Lung (tissue), 17 donors: ENCODE measurements at places on chromosomes 1 and 21. TPM values are rescaled to one million over a fixed set of nuclear protein-coding genes. Genes with fewer than 3 reads are reported as not detected.

GRCh38 chr1:243938208-243938607 is 88.2 kb upstream of the AKT3 start:
- no peak for DNase-seq

DNA sequence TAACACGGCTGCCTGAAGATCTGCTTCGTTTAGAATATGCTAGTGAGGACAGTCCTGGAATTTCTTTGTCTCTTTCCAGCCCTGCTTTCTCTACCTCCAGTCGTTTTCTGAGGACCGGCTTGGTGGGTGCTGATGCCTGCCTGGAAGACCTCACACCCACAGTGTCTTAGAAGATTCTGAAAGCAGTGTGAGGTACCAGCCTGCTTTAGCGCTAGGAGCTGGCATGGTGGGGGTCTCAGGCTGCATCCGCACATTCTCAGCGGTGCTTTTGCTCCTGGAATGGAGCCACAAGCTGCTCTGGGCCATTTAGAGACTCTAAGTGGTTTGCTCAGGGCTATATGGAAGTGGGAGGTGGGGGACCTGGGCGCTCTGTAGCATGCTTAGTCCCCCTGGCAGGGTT is 61.4 kb downstream of the CD247 start:
- DNase-seq = no peak

DNA sequence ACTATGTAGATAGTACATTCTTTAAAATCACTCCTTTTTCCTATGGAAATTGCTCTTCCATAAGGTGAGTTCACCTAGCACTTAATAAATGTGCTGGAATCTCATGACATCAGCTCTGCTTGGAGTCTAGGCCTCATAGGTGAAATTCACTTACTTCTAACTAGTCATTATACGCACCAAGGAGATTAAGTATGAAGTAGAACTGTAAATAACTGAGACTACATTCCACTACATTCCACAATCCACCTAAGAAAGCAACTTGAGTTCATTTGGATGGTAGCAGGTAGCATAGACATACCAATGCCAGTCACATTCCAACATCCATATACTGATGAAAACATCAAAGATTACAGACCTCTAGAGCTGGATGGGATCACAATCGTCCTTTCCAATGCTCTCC is 64.3 kb downstream of the NIBAN1 start:
- no peak for DNase-seq

- no peak for DNase-seq
Observed at GRCh38 chr1:23574265-23574754, 15.0 kb upstream of the ID3 start.

- peak; percentile 28 for DNase-seq
Observed at GRCh38 chr1:160630523-160631451, 16.1 kb downstream of the SLAMF1 start.

DNA sequence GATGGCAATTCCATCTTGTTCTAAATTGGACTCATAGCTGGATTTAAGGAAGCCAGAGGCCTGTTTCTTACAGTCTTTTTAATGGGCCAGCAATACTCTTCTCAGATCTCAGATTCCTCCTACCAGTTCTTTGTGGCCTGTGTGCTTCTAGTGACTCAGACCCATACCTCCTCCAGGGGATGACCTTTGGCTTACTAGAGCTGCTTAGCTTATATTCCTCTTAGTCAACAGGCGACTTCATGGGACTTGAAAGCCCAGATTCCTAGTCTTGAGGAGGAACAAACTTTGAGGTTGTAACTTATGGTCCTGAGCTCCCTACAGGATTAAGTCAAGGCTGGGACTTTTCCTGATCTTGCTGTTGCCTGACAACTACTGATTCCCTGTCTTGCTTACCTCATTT is 12.4 kb upstream of the PAPPA2 start:
- no peak for DNase-seq

- DNase-seq = no peak
Observed at GRCh38 chr1:238675221-238675620, 711.1 kb upstream of the CHRM3 start.

- no peak for DNase-seq
Observed at GRCh38 chr1:187920976-187921375, 1092.2 kb downstream of the PLA2G4A start.

DNA sequence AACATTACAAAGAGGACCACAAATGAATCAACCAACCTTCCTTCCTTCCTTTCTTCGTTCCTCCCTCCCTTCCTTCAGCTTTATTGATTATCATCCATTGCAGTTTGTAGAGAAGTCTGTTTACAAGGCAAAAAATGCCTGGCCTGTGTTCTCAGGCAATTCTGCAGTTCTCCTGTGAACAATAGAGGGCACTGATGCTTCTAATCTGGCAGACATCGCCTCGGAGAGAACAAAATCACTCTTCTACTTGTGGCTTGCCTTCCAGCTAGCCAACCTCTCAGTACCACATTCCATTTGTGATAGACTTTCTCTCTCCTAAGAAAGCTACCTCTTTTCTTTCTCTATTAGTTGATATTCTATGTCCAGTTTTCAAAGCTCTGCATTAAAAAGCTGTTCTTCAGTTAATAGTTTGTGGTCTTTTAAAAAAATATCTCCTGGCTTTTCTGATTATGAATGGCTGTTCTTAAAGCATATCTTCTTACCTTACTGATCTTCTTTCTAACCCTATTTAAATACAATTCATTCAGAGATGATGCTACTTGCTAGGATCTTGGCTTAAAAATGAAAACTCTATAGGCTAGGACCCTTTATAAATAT is 26.9 kb upstream of the ESRRG start:
- peak; percentile 79 for DNase-seq

DNA sequence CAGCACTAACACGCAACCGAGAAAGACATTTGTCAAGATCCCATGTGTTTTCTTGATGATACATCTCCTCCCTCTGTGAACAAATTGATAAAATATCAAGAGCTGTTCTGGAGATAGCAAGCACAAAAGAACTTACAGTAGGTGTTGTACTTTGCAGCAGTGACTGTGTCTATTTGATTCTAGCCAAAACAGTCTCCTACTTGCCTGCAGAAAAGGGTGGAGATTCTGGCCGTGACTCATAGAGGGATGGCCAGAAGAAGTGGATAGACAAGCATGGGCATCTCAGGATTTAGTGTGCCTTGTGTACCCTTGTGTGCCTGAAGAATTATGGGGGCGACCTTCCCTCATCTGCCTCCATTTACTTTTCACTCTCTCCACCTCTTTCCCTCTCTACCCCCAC is 458.4 kb upstream of the LRRC7 start:
- DNase-seq = no peak

DNA sequence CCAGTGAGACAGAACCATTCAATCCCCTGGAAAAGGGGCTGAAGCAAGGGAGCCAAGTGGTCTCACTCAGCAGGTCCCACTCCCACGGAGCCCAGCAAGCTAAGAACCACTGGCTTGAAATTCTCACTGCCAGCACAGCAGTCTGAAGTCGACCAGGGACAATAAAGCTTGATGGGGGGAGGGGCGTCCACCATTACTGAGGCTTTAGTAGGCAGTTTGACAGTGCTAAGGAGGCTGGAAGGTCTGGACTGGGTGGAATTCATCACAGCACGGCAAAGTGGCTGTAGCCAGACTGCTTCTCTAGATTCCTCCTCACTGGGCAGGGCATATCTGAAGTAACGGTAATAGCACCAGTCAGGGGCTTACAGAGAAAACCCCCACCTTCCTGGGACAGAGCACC is 105.4 kb upstream of the GORAB start:
- DNase-seq = no peak

DNA sequence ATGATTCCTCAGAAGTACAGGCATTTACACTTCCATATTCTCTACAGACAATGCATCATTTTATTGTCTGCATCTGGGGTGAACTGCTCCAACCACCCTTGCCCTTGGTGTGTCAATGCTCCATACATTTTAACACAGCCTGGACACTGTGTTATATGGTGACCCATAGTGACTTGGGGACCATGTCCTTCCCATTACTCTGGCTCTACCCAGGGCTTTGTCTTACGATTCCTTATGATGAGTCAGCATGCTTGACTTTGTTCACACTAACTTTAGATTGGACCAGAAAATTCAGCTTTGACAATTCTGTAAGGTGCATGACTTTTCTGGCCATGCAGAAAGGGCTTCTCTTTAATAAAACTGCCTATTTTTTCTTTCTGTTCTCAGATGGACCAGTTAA is 6.8 kb upstream of the OVAAL start:
- DNase-seq = no peak

GRCh38 chr1:85587841-85588240 is 7.3 kb downstream of the CCN1 start:
- peak; percentile 80 for DNase-seq

- DNase-seq = no peak
Observed at GRCh38 chr21:17488620-17489019, 24.2 kb upstream of the CXADR start.

DNA sequence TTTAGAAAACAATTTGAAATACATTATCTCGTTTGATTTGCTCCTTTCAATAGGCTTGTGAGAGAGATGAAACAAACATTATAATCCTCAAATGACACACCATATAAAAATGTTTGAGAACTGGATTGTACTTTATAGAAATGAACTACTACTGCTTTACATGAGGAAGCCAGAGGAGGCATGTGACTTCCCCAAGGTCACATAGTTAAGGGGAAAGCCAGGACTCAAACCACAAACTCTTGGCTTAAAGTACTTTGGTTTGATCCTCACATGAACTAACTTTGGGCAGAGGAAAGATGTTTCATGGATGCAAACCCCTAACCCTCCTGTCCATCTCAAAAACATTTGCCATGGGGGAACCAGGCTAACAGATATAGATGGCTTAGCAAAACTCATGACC is 4.7 kb downstream of the ARHGEF11 start:
- DNase-seq = no peak

- DNase-seq = no peak
Observed at GRCh38 chr21:42189860-42190485, 29.0 kb upstream of the ABCG1 start.

GRCh38 chr1:8004113-8004802 is 21.9 kb downstream of the ERRFI1 start:
- no peak for DNase-seq

- DNase-seq = no peak
Observed at GRCh38 chr1:13661539-13661938, 38.4 kb upstream of the PRDM2 start.

- DNase-seq = no peak
Observed at GRCh38 chr1:189357317-189357716, 1120.3 kb downstream of the BRINP3 start.

DNA sequence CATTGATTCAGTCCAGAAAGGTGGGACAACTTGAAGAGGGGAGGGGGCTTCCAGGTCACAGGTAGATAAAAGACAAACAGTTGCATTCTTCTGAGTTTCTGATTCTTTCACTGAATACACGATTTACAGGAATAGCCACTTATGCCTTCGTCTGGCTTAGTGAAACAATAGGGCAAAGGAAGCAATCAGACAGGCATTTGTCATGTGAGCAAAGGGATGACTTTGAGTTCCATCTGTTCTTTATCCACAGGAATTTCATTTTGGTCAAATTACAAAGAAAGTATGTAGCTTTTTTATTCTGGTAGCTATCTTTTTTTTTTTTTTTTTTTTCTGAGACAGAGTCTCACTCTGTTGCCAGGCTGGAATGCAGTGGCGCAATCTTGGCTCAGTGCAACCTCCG is 202.5 kb downstream of the TTLL7 start:
- no peak for DNase-seq

- DNase-seq = no peak
Observed at GRCh38 chr1:208604295-208604694, 360.1 kb upstream of the PLXNA2 start.

- DNase-seq = no peak
Observed at GRCh38 chr1:24965571-24965930, 35.5 kb upstream of the RUNX3 start.

CNKSR1 gene
- total RNA-seq = 29.9 TPM

C1orf53 gene
- 8.2 TPM for total RNA-seq

KRTAP6-1 gene
- total RNA-seq = not detected

RHEX gene
- total RNA-seq = 0.57 TPM

POGZ gene
- 131 TPM for total RNA-seq

GPR37L1 gene
- total RNA-seq = not detected

CLCA1 gene
- not detected for total RNA-seq

C1orf185 gene
- total RNA-seq = not detected

TRIM46 gene
- 0.60 TPM for total RNA-seq

IQGAP3 gene
- total RNA-seq = 3.4 TPM

PRMT2 gene
- 114 TPM for total RNA-seq

CFAP141 gene
- 3.2 TPM for total RNA-seq
